C1 segment of cervical spinal cord (tissue), 14 donors: ENCODE measurements at places on chromosomes 16 and 17.

DNA sequence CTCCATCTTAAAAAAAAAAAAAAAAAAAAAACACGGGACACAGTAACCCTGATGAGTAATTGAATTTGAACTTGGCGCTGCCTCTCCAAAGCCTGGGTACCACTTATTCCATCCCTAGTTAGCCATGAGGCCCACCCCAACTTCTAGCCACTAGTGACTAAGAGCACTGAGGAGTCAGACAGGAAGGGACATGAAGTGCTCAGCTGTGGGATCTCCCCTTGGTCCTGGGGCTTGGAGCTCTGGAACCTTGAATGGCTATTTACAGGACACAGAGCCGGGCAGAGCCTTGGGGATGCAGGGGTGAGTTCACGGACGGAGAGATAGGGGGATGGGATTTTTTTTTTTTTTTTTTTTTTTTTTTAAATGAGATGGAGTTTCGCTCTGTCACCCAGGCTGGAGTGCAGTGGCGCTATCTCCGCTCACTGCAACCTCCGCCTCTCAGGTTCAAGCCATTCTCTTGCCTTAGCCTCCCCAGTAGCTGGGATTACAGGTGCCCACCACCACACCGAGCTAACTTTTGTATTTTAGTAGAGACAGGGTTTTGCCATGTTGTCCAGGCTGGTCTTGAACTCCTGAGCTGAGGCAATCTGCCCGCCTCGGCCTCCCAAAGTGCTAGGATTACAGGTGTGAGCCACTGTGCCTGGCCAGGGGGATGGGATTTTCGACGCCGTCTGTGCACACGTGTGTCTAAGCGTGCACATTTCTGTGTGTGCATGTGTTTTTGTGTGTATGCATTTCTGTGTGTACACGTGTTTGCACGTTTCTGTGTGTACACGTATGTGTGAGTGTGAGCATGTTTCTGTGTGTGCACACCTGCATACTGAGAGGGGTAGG is 20.4 kb upstream of the CIBAR2 start:
- no peak for DNase-seq

DNA sequence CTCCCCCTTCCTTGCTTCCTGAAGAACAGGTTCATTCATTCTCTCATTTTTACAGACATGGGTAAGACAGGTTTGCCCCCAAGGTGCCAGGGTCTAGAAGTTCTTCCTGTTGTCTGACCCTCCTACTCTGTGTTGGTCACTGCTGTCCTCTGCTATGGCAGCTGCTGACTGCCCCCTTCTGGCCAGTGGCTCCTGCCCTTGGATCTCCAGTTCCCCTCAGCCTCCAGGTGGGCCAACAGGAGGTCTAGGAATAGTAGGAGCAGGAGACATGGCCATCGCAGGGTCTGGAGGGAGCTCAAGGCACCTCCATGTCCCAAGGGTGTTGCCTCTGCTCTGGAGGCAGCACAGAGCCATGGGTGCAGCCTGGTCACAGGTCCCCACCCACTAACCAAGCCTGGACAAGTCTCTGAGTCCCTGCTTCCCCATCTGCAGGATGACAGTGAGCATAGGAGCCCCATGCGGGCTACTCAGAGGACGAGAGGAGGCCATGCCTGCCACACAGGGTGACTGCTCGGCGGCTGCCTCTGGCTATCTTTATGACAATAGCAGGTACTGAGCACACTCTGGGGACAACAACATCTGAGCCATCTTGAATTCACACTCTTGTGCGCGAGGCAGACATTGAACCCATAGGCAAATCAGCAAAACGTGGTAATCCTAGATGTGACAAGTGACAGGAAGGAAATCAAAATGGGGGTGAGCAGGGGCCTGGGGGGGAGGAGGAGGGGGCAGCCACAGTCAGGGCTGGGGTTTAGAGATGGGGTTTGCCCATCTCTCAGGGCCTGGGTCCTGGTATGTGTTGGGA is 27.0 kb upstream of the NXPH3 start:
- no peak for DNase-seq

DNA sequence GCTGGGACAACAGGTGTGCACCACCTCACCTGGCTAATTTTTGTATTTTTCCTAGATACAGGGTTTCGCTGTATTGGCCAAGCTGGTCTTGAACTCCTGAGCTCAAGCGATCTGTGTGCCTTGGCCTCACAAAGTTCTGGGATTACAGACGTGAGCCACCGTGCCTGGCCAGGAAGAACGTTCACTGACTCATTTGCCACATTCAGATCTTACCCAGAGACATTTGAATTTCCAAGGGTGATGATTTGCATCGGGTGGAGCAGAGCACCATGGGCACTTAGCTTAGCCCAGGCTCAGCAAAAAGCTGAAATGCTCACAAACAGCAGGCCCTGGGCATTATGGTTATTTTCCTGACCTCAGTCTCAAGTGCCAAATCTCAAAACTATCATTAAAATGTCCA is 14.5 kb upstream of the ADORA2B start:
- DNase-seq = no peak

GRCh38 chr16:53703590-53704444 is at the start of the genes FTO and RPGRIP1L:
FTO (plus strand) TSS chr16:53704156.
RPGRIP1L (minus strand) TSS chr16:53703859; CDS start chr16:53700723, 3,136 bp downstream.
- peak; percentile 99 for DNase-seq

- no peak for DNase-seq
Measured at GRCh38 chr17:82913304-82914043, 73.7 kb upstream of the ZNF750 start.

GRCh38 chr16:71490361-71490760 is 1.2 kb upstream of the ZNF19 start:
- no peak for DNase-seq

DNA sequence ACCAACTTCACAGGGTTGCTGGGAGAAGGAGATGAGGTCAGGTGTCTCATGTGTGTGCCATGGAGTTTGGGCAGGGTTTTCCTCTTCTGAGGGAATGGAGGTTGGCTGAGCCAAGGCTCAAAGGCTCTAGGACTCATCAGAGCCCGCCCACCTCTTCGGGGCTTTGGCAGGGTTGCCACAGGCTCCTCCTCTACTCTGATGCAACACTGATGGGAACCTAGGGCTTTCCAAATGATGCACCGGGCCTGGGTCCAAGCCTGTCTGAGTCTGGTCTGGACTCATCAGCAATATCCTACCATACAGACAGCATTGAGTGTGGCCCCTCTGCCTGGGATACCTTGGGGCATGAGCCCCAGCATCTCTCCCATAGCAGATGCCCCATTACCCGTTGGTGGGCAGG is 59.5 kb upstream of the LHX1 start:
- DNase-seq = no peak

- DNase-seq = no peak
Measured at GRCh38 chr17:51050291-51051033, 70.2 kb downstream of the SPAG9 start.

- DNase-seq = no peak
Measured at GRCh38 chr17:57534863-57535248, 210.2 kb downstream of the CCDC182 start.

GRCh38 chr16:89361751-89362539 is 128.4 kb downstream of the ANKRD11 start:
- DNase-seq = peak; percentile 22

DNA sequence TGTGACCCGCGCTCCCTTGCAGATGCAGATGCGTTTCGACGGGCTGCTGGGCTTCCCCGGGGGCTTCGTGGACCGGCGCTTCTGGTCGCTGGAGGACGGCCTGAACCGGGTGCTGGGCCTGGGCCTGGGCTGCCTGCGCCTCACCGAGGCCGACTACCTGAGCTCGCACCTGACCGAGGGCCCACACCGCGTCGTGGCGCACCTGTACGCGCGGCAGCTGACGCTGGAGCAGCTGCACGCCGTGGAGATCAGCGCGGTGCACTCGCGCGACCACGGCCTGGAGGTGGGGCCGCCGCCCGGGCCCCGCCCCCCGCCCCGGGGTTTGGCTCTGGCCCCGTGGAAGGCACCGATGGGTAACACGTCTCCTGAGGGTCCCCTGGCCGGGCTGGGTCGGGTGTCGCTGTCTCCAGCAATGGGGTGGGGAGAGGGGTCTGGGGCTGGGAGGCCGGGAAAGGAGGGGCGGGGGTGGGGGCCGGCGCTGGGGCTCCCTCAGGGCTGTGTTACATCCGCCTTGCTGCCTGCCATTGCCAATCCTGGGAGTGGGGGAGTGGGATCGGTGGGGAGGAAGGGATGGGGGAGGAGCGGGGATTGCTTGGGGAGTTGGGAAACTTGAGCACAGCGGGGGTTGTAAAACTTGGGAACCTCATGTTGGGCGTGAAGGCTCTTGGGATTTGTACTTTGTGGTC is 737 bp downstream of the NUDT16L1 start:
- DNase-seq = no peak

GRCh38 chr17:80763293-80763867 is 218.7 kb downstream of the RPTOR start:
- DNase-seq = no peak

- DNase-seq = no peak
Measured at GRCh38 chr17:14886200-14886739, 378.9 kb downstream of the PMP22 start.

- peak; percentile 82 for DNase-seq
Measured at GRCh38 chr17:32483451-32484019, 3.3 kb upstream of the CDK5R1 start.

DNA sequence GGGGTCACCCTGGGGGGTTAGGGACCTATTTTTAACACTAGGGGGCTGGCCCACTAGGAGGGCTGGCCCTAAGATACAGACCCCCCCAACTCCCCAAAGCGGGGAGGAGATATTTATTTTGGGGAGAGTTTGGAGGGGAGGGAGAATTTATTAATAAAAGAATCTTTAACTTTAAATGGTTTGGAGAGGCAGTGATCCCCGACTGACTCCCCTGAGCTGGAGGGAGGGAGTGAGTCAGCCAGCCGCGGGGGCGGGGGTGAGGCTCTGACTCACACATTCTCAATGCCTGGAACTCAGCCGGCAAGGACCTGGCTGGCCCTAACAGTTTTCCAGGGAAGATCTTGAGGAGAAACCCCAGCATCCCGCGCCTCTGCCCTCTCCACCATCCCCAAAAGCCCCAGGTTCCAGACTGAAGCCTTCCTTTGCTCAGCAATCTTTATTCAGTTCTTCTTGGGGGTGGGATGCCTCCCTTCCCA is 1.5 kb downstream of the HCFC1R1 start:
- peak; percentile 34 for DNase-seq

DNA sequence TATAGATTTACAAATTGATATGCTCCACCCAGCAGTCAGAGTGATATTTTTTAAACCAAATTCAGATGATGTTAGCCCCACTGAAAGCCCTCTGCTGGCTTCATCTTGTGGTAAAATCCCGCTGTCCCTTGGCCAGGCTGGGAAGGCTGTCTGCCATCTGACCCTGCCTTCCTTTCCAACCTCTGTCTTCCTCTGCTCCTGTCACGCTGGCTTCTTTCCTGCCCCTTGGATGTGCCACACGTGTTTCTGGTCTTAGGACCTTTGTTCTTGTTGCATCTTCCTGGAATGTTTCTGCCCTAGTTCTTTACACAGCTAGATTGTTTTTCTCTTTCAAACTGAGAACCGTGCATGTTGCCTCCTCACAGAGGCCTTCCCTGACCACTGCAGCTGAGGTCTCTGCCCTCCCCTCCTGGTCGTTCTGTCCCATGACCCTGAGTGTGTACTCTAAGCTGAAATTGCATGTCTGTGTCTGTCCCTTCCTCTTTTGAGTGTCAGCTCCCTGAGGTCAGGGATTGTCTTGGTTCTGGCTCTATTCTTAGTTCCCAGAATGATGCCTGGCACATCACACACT is 11.4 kb downstream of the NT5M start:
- no peak for DNase-seq

GRCh38 chr17:64786337-64786736 is 124.2 kb upstream of the SMURF2 start:
- no peak for DNase-seq

DNA sequence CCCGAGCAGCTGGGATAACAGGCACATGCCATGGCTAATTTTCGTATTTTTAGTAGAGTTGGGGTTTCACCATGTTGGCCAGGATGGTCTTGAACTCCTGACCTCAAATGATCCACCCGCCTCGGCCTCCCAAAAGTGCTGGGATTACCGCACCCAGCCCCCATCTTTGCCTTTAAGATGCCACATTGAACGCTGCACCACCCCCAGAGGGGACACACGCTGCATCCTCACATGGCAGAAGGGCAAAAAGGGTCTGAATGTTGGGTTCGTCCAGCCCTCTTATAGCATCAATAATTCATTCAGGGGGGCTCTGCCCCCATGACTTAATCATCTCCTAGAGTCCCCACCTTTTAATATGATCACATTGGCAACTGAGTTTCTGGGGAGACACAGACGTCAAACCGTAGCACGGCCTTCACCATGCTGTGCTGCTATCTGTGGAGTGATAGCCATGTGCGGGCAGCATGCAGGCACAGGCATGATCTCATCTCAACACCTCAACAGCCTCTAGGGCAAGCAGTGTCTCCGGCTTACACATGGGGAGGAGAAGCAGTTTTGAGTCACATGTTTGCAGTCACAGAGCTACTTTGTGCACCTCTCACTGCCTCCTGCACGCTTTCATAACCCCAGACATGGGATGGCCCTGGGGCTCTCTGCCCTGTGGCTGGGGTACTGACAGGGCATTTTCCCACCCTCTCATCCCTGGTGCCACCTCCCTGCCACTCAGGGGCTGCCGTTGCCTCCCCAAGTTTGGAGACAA is 30.0 kb downstream of the IL21R start:
- DNase-seq = no peak

DNA sequence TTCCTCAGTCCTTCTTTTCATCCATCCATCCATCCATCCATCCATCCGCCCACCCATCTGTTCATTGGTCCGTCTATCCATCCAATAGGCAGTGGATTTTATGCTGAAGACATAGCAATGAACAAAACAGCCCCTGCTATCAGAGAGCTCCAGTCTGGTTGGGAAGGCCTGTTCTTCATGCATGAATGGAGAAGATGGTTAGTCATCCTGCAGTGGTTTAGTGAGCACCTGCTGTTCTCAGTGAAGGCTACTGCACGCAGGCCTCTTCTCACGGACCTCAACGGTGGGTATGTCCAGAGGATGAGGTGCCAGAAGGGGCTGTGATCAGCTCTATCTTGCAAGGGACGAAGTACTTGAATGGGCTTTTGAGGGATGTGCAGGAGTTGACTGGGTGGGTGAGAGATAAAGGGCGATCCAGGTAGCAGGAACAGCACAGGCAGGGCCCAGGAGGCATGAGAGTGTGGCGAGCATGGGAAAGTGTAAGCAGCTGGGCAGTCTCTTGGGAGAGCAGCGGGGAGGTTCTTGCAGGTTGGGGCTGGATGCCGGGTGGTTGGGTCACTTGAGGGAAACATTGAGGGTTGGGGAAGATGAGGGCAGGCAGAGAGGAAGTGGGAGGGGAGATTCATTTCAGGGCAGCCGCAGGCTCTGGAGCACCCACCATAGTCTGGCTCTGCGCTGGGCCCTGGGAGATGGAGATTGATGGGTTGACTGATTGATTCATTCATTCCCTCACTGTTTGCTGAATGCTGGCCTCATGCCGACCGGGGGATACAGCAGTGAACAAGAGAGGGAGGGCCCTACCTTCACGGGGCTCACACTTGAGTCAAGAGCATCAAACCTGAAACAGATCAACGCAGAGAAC is 115.0 kb upstream of the CIBAR2 start:
- no peak for DNase-seq

GRCh38 chr17:50256826-50257618 is 17.2 kb upstream of the TMEM92 start:
- no peak for DNase-seq

- DNase-seq = no peak
Measured at GRCh38 chr16:87421003-87421912, 29.1 kb downstream of the MAP1LC3B start.
